Effector memory CD4-positive, alpha-beta T cell (primary cell): ENCODE measurements at places on chromosomes 1 and 21.

GRCh38 chr1:245370175-245370825 is 215.5 kb downstream of the KIF26B start:
- no peaks in the 10 kb centered on the region for H3K4me1 ChIP-seq
- no peaks in the 10 kb centered on the region for H3K27me3 ChIP-seq
- no peak for DNase-seq

DNA sequence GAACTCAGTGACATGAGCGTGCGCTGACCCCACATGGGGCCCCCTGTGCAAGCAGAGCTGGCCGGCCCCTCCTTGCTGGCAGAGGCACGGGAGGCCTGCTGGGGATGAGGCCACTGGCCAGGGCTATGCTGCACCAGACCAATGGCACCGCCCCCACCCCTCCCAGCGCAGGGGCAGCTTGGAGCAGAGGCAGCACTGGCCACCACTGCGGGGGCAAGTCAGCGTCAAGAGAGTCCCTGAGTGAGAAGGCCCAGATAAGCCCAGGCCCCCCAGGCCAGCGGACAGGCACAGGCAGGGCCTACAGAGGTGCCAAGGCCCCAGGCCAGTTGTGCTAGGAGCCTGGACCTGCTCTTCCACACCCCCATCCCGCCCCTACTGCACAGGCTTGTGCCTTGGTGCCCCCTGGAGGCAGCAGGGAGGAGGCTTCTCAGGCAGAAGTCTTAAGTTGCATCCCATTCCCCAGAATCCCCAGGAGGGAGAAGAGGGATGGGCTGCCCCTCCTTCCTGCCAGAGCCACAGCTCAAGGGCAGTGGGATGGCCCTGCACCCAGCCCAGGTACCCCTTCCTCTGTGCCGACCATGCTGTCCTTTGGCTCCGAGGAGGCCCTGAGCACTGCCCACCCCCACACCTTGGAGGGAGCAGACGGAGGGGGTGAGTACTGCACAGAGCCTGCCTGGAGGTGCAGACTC is 35.8 kb downstream of the EPHX1 start:
- H3K27ac ChIP-seq: no peak overlapping the region
- H3K4me3 ChIP-seq: no peak overlapping the region
- DNase-seq: no peak
- peaks cover 8% of the 10 kb centered on the region for H3K4me1 ChIP-seq
- H3K27me3 ChIP-seq: no peaks in the 10 kb centered on the region

DNA sequence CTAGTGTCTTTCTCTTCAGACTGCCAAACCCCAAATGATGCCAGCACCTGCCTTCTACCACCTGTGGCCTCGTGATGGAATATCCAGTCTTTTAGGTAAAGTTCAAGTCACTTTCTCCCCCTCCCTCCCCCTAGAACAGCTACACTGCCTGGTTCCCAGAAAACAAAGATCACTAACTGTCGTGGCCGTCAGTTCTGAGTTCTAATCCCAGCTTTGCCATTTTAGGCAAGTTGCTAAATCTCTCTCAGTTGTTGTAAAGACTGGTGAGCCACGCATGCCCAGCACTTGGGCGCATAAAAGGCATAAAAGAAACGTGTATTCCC is 648 bp upstream of the TRAPPC3 start:
- H3K36me3 ChIP-seq: no peaks in the 10 kb centered on the region
- H3K27ac ChIP-seq: peak overlapping the region; percentile 91
- H3K27me3 ChIP-seq: no peaks in the 10 kb centered on the region
- DNase-seq: no peak

DNA sequence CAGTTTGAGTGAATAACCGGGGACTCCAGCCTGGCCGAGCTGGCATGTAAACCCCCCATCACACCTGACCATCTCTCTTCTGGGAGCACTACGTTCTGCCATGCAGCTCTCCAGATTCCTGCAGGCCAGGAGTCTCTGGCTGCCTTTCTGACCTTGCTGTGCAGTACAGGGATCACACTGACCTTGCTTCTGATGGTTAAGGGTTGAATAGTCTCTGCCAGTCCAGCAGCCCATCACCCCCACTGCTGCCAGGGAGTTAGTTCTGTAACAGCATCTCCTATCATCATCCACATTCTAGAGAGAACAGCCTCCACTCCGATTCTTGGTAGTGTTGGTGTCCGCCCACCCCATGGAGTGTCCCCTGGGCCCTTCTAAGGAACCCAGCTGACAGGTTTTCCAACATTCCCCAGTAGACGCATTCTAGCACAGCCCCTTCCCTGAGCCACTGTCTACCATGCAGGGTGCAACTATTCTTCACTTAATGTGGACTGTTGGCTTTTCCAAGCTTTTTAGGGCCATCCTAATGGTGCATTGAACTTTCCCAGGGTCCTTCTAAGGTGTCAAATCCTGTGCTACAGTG is 109.8 kb downstream of the RIPK4 start:
- H3K36me3 ChIP-seq: no peaks in the 10 kb centered on the region
- no peak overlapping the region for H3K4me3 ChIP-seq
- no peaks in the 10 kb centered on the region for H3K4me1 ChIP-seq
- no peak overlapping the region for H3K27ac ChIP-seq

GRCh38 chr1:192735298-192735915 is 73.4 kb upstream of the RGS2 start:
- no peaks in the 10 kb centered on the region for H3K36me3 ChIP-seq
- no peak overlapping the region for H3K27ac ChIP-seq
- no peaks in the 10 kb centered on the region for H3K4me1 ChIP-seq
- H3K4me3 ChIP-seq: no peak overlapping the region
- H3K27me3 ChIP-seq: no peaks in the 10 kb centered on the region
- no peak for DNase-seq

DNA sequence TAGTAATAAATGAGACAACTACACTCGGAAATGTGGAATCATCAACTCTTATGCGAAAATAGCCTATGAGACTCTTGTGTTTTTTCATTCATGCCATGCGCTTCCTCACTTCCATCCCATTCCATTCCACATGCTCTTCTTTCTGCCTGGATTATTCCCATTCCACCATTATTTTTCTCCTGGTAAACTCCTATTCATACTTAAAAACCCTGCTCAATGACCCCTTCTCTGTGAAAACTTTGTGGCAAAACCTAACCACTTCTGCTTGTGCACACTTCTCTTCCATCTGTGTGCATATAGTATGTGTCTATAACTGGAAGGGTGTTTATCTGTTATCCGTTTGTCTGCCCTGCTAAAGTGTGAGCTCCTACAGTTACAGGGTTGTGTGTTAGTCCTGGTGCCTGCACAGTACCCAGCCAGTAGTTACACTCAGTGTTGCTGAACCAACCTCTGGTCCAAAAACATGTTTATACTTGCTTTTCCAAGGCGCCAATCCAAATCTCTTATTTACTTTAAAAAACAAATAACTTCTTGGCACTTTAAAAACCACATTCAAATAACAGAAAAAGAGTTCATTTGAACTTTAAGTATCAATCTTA is 10.7 kb downstream of the EPHX1 start:
- H3K4me1 ChIP-seq: no peaks in the 10 kb centered on the region
- H3K27ac ChIP-seq: no peak overlapping the region
- no peaks in the 10 kb centered on the region for H3K27me3 ChIP-seq
- no peaks in the 10 kb centered on the region for H3K36me3 ChIP-seq
- no peak overlapping the region for H3K4me3 ChIP-seq
- DNase-seq: no peak

DNA sequence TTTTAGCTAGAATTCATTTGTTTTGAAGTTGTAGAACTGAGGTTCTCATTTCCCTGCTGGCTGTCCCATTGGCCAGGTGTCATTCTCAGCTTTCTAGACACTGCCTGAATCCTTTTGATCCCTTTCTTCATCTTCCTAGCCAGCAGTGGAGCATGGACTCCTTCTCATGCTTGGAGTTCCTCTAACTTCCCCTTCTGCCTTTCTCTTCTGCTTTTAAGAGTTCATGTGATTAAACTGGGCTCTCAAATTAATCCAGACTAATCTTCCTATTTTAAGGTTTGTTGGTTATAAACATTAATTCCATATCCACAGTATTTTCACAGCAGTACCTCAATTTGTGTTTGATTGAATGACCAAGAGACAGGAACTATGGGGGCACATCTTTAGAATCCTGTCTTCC is 52.3 kb downstream of the ADAMTS5 start:
- no peak overlapping the region for H3K4me3 ChIP-seq
- H3K27me3 ChIP-seq: no peaks in the 10 kb centered on the region
- H3K27ac ChIP-seq: no peak overlapping the region
- H3K36me3 ChIP-seq: no peaks in the 10 kb centered on the region

GRCh38 chr1:68010543-68010942 is 39.9 kb downstream of the DIRAS3 start:
- H3K27ac ChIP-seq: no peak overlapping the region
- DNase-seq: no peak
- no peaks in the 10 kb centered on the region for H3K27me3 ChIP-seq
- no peaks in the 10 kb centered on the region for H3K4me1 ChIP-seq
- no peaks in the 10 kb centered on the region for H3K36me3 ChIP-seq

DNA sequence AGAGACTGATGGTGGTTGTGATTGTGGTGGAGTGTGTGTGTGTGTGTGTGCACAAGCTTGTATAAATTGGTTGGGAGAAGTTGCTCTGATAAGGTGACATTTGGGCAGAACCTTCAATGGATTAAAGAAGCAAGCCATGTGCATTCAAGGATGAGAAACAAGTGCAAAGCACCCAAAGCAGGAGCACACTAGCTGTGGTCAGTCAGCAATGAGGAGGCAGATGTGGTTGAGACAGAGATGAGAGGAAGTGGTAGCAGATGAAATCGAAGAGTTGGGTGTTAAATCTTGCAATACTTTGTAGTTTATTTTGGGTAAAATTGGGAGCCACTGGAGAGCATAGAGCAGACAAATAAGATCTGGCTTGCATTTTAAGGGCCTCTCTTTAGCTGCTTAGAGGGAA is 4.4 kb upstream of the PGBD5 start:
- no peak overlapping the region for H3K27ac ChIP-seq
- peaks cover 3% of the 10 kb centered on the region for H3K4me1 ChIP-seq
- DNase-seq: no peak
- H3K27me3 ChIP-seq: peaks cover 9% of the 10 kb centered on the region

GRCh38 chr1:36884801-36885200 is 149.5 kb downstream of the GRIK3 start:
- no peak overlapping the region for H3K27ac ChIP-seq
- H3K27me3 ChIP-seq: peaks cover 2% of the 10 kb centered on the region
- no peaks in the 10 kb centered on the region for H3K36me3 ChIP-seq
- no peak overlapping the region for H3K4me3 ChIP-seq
